Smooth muscle cell of trachea (primary cell): ENCODE measurements at places on chromosomes 3 and 15. TPM values are rescaled to one million over a fixed set of nuclear protein-coding genes. Genes with fewer than 3 reads are reported as not detected.

CCDC33 gene
- not detected in 2 replicates for total RNA-seq

EHHADH gene
- 6.3 and 9.2 TPM in 2 replicates for total RNA-seq

TNNC1 gene
- 0.66 TPM in 1 of 2 replicates, not detected in the other for total RNA-seq

C3orf85 gene
- not detected in 2 replicates for total RNA-seq

GPR27 gene
- under 0.01 TPM in 1 of 2 replicates, not detected in the other for total RNA-seq

MAGEL2 gene
- 0.50 TPM in 1 of 2 replicates, not detected in the other for total RNA-seq

C3orf22 gene
- total RNA-seq: not detected in 2 replicates

SH2D7 gene
- total RNA-seq: under 0.01 TPM in 1 of 2 replicates, not detected in the other

VEPH1 gene
- total RNA-seq: 63.0 and 91.0 TPM in 2 replicates

RCCD1 gene
- total RNA-seq: 15.0 and 17.7 TPM in 2 replicates

MAP3K13 gene
- 10.9 and 20.4 TPM in 2 replicates for total RNA-seq

VIPR1 gene
- total RNA-seq: 0.29 TPM in 1 of 2 replicates, not detected in the other

CPLX3 gene
- not detected in 2 replicates for total RNA-seq

BCL2A1 gene
- total RNA-seq: 6.5 and 11.4 TPM in 2 replicates

DPPA2 gene
- total RNA-seq: not detected in 2 replicates

AMOTL2 gene
- 42.2 and 77.1 TPM in 2 replicates for total RNA-seq

CA12 gene
- 94.0 and 255 TPM in 2 replicates for total RNA-seq

DRD3 gene
- not detected in 2 replicates for total RNA-seq

CYP8B1 gene
- not detected in 2 replicates for total RNA-seq

P2RY12 gene
- 0.29 and 0.33 TPM in 2 replicates for total RNA-seq

LXN gene
- 160 and 200 TPM in 2 replicates for total RNA-seq

CFAP20DC gene
- total RNA-seq: 4.8 and 6.8 TPM in 2 replicates

CPNE9 gene
- total RNA-seq: not detected in 2 replicates

SRGAP3 gene
- 6.1 and 7.8 TPM in 2 replicates for total RNA-seq

BLOC1S6 gene
- 83.4 and 99.9 TPM in 2 replicates for total RNA-seq
